ENCODE measurements at places on chromosomes 5 and 9. TPM values are rescaled to one million over a fixed set of nuclear protein-coding genes. Genes with fewer than 3 reads are reported as not detected.

DNA sequence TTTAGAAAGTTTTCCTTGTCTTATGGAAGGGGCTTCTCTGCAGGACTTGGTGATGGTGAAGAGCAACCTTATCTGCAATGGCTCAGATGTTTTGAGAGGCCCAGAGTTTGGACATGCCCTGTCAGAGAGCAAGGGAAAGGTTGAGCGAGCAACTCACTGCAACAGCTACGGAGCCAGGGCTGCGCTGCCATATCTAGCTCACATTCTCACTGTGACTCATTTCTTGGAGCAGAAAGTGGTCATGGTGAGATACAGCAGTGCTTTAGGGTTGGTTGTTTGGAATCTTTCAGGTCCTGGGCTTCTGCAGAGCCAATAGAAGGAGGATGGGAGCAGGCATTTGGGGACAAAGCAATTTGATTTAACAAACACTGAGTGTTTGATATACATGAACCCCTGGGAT lies 12.3 kb downstream of the GLRA1 start:
- no peak for DNase-seq

DNA sequence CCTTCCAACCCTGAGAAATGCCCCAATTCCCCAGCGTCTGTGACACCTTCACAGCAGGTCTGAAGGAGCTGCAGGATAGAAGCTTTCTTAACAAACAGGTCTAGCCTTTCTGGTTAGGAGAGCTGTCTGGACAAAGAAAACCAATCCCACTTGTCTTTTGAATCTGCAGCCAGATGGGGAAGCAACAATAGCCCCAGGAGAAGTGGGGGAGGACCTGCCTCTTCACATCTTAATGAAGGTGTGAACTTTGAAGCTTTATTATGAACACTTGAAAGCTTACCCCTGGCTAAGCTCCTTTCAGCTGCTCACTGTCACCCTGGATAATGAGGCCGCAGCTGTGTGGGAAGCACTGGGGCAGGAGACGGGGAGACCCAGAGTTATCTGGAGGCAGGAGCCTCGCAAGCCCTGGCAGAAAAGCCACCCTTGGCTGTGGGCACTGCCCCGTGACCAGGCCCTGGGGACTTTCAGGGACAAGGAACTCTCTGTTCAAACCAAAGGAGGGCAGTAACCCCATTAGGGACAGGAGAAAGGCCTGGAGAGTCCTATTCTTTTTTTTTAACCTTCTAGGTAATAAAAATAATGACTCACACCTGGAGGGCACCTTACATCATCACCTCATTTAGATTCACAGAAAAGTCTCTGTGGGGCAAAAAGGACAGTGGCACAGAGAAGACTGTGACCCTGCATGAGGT lies 151.8 kb upstream of the RAD23B start:
- no peak for DNase-seq

DNA sequence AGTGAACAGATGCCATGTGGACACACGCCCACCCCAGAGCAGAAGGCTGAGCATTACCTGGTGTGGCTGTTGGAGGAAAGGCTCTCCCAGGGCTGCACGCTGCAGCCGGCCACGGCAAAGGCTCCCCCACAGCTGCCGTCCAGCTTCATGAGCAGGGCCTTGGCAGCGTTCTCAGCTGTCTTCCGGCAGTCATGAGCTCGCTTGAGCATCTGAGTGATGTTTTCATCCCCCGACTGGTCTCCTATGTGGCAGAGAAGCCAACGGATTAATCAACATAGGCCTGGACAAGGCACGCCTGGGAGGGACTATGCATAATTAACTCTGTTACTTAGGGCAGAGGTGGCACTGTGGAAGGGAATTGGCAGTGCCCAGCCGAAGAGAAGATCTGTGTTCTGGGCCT lies 87.3 kb downstream of the DCP2 start:
- no peak for DNase-seq

DNA sequence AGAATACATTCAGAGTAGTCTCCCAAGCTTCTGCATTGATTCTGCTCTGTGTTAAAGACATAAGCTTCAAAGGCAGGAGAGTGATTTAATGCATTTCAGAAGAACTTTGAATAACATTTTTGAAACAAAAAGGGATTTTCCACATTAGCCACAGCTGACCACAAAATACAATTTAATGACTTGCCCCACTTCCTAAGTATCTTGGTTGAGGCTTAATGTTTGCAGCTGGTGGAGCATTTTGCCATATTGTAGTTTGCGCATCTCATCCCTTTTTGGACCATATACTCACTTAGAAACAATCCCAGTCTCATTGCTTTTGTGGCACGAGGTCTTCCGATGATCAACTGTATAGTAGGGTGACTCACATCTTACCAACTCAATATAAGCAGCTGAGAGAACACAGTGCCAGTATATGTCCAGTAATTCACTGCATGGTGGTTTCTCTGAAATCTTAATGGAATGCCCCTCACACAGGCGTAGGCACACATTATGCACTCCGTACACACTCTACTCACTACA lies 455.8 kb upstream of the PTGER4 start:
- DNase-seq = no peak

DNA sequence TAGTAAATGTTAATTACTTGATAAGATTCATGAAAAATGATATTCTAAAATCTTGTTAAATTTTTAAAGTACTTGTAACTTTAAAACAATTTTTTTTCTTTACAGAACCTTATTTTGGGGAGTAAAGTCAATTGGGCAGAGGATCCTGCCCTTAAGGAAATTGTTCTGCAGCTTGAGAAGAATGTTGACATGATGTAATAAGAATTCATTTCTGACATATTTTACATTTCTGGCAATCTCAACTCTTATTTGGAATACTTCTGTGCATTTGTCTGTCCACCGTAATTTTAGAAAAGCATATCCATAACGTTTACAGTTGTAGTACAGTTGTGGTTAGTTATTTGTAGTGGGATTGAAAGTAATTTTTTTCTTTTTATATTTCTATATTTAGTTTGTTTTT lies 20.2 kb downstream of the CENPH start:
- no peak for DNase-seq

DNA sequence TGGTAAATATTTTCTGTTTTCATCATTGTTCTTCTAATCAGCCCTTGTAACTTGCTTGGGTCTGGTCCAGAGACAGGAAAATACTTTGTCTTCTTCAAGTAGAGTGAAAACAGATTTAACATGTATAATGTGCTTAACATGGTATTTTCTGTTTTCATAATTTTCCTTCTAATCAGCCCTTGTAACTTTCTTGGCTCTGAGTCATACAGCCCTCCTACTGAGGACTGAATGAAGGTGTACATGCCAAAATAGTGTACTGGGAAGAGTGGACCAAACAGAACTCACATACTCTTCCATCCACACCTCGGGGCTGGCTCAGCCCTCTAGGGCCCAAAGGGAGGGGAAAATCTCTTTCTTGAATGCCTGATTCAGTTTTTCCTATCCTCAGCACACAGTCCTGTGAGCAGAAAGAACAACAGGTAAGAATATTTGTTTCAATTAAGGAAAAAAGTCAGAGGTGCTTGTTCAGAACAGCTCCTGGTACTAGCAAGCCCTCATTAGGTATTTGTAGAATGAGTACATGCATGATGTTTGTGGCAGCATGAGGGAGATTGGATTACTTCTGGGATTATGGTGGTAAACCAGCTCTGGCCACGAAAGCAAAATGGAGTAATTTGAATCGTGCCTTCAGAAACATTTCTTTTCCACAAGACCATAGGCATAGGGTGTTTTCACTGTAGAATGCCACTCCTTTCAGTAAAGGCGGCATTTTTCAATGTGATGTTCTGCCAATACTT lies 24.2 kb upstream of the MACIR start:
- no peak for DNase-seq

- no peak for DNase-seq
Observed at GRCh38 chr5:139635606-139636206, 12.4 kb upstream of the CXXC5 start.

DNA sequence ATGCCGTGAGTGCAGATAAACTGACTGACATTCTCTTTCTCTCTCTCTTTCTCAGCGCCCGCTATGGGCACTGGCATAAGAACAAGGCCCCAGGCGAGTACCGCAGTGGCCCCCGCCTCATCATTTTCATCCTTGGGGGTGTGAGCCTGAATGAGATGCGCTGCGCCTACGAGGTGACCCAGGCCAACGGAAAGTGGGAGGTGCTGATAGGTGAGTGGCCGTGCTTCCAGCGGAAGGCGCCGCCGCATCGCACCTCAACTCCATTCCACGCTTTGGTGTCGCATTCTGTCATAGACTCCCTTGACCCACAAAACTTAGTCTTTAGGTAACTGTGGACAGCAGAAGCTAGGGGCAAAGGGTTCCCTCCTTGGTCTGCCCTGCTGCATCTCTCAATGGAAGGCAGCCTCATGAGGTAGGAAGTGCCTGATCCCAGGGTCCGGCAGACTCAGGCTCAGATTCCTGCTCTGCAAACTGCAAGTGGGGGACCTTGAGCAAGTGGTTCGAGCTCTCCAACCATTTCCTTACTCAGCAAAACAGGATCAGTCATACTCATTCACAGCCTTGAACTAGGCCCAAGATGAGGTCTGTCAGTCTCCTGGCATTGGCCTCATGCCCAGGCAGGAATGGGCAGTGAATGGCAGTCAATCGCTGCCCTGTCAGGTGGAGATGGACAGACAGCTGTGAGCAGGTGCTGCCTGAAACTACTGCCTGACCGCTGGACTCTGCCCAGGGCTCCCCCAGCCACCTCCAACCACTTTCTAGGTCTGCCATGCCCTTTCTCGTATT lies 24.2 kb upstream of the CFAP157 start:
- DNase-seq = no peak

GRCh38 chr5:135387629-135387960 lies 11.4 kb downstream of the MACROH2A1 start:
- DNase-seq = no peak

DNA sequence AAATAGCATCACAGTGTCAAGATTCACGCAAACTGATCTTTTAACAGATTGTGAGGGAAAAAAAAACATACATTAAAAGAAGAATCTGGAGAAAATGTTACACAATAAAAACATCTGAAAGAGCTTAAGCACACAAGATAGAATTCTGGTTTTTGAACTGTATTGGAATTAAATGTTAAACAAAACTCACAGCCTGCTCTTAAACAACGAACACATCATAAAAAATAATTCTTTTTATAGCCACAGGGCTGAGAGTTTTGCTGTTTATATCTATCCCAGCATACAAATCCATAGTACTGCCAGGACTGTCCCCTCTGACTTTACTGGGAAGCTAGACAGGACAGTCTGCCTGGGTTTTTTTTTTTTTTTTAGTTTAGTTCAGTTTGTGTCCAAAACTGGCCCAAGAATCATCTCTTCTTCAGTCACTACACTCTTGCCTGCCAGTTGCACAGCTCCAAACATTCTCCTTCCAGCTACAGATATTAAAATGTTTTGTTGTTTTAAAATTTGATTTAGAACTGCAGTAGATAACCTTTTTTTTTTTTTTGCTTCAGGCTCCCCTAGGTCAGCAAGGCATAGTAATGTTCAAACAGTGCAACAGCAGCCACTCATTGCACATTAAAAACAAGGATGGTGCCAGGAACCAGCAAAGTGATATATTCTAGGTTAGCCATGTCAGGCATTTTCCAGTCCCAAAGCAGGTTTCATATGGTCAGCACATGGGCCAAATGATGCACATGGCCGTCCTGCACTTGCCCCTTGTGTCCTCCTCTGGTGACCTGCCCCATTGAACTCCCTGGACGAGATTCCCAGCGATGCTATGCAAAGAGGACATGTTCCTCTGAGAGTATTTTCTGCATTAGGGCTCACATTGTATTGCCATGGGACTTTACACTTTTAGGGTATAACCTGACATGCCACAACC lies 173.6 kb downstream of the ARL15 start:
- DNase-seq = no peak

- DNase-seq = no peak
Observed at GRCh38 chr5:171162596-171162995, 146.5 kb upstream of the TLX3 start.

DNA sequence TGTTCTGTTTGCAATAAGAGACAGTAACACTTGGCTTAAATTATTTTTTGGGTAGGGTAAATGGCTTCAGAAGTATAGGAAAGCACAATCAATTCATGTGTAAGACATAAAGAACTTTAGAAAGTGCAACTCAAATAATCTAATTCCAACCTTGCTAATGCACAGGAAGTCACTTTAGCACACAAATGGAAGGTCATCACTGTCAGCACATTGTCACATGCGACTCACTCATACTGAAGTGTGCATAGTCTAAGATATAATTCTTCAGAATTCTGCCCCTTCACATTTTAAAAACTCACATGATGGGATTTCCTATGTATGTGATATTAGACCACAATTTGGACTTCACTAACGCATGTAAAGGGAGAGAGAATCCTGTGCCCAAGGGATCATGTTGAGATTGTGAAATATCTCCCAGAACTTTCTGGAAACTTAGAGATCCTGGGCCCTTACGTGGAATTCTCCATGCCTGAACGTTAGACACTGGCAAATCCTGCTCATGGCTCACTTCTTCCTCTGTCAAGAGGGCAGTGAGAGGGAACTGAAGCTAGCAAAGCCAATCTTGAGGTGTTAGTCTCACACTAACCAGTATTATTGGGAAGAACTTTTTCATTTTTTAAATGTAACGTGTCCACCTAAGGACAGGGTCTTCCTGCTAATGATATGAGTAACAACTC lies 403.2 kb upstream of the PTGER4 start:
- DNase-seq = no peak

- DNase-seq = no peak
Observed at GRCh38 chr9:1100201-1100600, 50.0 kb downstream of the DMRT2 start.

DNA sequence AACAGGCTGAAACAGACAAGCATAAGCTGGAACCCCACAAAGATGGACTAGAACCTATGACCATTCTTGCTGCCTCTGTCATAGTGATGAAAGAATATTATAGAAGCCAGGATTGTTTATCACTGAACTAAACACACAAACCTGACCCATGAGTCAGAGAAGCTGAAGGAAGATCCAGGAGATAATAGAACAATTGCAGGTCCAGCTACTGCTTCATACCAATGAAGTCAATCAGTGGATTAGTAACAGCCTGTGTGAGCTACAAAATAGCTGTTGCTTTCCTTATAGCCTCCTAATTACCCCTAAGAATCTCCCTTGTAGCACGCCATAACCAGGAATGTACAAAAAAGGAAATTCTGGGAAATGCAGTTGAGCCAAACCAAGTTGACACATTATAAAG lies 459.9 kb upstream of the ZNF462 start:
- DNase-seq = no peak

- DNase-seq = no peak
Observed at GRCh38 chr9:104092192-104092591, 1.9 kb upstream of the SMC2 start.

GRCh38 chr5:3010953-3011763 lies 259.7 kb upstream of the IRX2 start:
- no peak for DNase-seq

GRCh38 chr5:149865746-149866145 lies 78.8 kb downstream of the PDE6A start:
- DNase-seq = no peak

GRCh38 chr5:77718934-77719610 lies 57.1 kb downstream of the TBCA start:
- DNase-seq = no peak

The PCDHGB3 gene
- polyA plus RNA-seq = 2.5 TPM

The SPATA31D4 gene
- not detected for polyA plus RNA-seq

The GLRA1 gene
- polyA plus RNA-seq = not detected

The LMNB1 gene
- 113 TPM for polyA plus RNA-seq

The TMEM203 gene
- polyA plus RNA-seq = 43.5 TPM
